NCI-H1417 (cell line): ENCODE measurements at places on chromosomes 4 and X.

- DNase-seq, result no peak
Measured at GRCh38 chrX:18575744-18576143, 96.2 kb downstream of the RS1 start.

DNA sequence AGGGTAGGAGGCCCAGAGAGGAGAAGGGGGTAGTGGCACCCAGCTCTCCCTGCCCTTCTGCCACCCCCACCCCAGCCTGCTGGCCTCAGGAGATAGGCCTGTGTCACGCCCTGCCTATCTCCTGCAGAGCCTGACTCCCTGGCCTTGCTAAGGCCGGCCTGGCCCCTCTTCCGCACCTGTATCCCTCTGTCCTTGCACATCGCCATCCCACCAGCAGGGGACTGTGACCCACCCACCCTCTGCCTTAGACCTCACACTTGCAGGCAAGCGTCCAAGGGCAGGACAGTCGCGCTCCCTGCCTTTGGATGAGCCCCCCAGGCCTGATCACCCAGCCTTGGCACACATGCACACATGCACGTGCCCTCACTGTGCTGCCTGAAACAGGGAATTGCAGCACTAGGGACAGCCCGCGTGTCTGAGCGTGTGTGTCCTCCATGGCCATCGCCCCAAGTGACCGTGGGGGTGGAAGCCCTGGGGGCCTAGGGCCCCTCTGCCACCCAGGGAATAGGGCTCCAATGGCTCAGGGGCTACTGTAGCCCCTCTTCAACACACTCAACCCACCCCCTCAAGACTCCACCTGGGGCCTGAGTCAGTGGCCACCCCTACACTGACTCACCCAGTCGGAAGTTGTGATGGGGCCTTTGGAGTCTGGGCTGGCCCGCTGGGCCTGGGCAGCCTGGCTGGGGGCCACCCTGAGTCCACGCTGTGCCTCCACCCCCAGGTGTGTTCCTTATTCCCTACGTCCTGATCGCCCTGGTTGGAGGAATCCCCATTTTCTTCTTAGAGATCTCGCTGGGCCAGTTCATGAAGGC is 2.1 kb downstream of the SLC6A8 start:
- DNase-seq, result no peak

DNA sequence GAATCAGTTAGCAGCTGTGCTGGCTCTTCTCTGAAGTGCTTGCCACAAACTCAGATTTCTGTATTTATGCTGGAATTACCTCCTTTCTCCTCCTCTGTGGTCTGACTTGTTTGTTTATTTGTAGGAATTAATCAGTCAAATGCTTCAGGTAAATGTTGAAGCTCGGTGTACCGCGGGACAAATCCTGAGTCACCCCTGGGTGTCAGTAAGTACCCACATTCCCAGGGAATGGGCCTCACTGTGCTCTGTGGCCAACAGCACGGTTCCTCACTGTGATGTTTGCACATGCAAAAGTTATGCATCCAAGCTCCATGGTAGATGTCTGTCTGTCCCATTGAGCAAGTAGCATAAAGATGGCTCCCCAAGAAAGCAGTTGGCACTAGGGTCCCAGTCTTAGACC is 169.9 kb downstream of the DCLK2 start:
- peak; percentile 1 for DNase-seq

DNA sequence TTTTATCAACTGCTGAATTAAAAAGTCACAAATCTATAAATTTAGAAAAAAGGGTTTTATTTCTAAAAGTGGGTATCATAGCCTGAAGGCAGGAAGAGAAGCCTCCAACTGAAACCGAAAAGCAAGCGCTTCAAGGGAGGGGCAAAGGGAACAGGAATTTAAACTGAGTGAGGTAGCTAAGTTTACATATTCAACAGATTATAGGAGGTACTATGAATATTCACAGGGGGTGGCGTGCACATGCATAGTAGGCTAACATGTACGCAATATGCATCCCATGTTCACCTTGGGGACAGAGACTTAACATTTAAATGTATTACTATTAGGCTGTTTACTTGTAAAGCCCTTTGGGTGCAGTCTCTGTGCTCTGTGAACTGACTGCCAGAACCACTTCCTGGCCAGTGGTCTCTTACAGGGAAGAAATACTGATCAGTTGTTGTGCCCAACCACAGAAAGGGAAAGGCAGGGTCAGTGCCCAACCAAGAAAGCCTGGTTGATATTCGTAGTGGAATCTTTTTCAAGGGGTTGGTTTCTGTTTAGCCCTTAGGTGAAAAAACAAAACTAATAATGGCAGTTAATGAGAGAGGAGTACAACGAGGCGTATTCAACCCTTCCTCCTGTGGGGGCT is 168.7 kb upstream of the GALNTL6 start:
- DNase-seq, result no peak

GRCh38 chrX:119069128-119069527 is 3.7 kb upstream of the CT47C1 start:
- DNase-seq, result no peak

- DNase-seq, result no peak
Measured at GRCh38 chr4:133513901-133514300, 364.8 kb downstream of the PCDH10 start.

- peak; percentile 10 for DNase-seq
Measured at GRCh38 chr4:84862064-84862463, 104.4 kb downstream of the WDFY3 start.

- no peak for DNase-seq
Measured at GRCh38 chrX:149145845-149146285, 359.2 kb downstream of the IDS start.

- no peak for DNase-seq
Measured at GRCh38 chrX:110584083-110584482, 211.5 kb downstream of the CHRDL1 start.

DNA sequence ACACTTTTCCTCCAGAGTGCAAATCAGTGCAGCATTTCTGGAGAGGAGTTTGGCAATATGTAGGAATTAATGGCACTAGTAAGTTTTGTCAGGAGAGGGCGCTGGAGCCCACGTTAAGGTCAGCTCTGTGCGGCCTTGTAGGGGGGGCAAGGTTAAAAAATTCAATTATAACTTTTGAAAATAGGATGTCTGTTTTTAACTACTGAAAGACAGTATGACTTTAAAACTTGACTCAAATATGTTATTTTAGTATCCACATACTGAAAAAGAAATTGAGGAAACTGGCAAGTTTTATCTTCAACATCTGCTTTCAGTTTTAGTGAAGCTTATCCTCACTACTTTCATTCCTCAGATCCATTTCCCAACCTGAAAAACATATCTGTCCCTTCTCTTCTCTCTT is 30.9 kb upstream of the HSD17B13 start:
- peak; percentile 16 for DNase-seq

DNA sequence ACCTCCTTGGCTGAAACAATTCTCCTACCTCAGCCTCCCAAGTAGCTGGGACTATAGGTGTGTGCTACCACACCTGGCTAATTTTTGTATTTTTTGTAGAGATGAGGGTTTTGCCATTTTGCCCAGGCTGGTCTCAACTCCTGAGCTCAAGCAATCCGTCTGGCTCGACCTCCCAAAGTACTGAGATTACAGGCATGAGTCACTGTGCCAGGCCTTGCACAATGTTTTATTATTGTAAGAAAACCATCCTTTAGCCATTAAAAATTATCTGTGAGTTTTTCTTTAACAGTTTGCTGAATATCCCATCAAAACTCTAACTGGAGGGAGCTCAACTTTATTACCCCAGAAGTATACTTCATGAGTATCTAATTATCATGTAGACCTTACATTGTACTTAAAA is 900.3 kb downstream of the PCDH7 start:
- no peak for DNase-seq

- peak; percentile 56 for DNase-seq
Measured at GRCh38 chrX:110675886-110676285, 119.7 kb downstream of the CHRDL1 start.

- DNase-seq, result no peak
Measured at GRCh38 chr4:54482529-54483200, 175.1 kb upstream of the KIT start.

GRCh38 chr4:110533940-110534339 is 58.0 kb downstream of the ENPEP start:
- DNase-seq, result no peak

DNA sequence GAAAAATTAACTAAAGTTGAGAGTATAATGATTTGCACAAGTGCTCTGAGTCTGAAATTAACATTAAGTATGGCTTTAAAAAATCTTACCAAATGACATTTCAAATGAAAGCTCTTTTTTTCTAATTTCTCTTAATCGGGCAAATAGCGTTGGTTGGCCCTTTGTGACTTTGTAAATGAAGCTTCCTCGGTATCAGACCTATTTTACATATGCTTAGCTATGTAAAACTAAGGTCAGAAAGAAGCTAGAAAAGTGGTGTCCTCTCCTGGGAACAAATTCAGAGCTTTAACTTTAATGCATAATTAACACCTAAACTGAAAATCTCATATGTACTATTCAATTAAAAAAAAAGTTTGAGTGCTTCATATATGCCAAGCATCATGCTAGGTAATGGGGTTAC is 62.7 kb downstream of the N4BP2 start:
- DNase-seq, result no peak

GRCh38 chr4:54695337-54695736 is 37.6 kb downstream of the KIT start:
- no peak for DNase-seq

GRCh38 chrX:41824551-41824950 is 98.8 kb downstream of the CASK start:
- no peak for DNase-seq

DNA sequence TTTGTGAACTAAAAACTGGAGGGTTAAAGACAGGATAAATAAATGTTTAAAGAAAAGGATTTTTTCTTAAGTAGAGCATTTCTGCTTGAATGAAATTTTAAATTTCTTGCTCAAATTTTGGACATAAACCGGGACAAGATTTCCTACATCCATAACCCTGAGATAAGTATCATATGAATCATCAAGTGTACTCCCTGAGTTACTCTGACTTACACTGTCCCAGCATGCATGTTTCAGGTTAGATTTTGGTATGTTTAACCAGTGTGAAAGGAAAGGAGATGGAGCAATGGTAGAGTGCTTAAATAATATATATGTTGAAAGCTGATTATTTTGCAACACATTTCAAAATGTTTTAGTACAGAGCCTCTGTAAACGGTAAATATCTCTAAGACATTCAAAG is 175.2 kb downstream of the ADGRL3 start:
- DNase-seq, result no peak

DNA sequence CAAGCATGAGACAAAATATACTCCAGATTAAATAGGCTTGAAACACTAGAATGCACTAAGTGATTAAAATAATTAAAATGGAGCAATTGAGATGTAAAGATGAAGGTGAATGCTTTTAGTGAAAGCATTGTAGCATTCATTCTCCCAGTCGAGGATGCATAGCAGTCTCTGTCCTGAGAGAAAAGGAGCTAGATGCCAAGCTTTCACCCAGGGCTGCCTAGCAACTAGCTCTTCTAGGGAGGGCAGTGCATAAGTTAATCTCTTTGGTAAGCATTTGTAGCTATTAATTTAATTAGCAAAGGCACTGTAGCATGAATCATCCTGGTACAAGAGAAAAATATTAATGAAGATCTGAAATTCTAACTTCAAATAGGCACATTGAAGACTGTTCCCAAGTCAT is 1014.8 kb downstream of the C4orf33 start:
- no peak for DNase-seq

DNA sequence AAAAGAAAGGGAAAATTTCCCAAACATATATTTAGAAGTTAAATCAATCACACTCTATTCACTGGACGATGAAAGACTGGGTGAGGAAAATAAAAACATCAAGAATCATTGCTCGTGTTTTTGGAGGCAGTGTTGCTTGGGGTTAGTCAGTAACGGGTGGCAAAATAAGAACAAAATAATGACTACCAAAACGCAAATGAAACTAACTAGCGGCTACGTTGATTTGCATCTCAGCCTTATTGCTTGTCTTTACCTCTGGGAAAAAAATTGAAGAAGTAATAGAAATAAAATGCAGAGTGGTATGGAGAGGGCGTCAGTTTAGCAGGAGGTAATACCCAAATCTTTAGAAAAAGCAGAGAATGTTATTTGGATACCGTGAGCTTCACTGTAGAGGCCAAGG is 86.4 kb upstream of the SORBS2 start:
- DNase-seq, result no peak

DNA sequence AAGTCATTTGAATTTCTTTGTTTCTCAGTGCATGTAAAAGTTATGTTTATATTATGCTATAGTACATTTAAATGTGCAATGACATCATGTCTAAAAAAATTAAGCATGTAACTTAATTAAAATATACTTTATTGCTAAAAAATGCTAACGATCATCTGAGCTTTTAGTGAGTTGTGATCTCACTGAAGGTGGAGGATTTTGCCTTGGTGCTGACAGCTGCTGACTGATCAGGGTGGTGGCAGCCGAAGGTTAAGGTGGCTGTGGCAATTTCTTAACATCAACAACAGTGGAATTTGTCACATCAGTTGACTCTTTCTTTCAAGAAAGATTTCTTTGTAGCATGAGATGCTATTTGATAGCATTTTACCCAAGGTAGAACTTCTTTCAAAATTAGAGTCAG is 6.6 kb downstream of the ANAPC4 start:
- DNase-seq, result no peak

DNA sequence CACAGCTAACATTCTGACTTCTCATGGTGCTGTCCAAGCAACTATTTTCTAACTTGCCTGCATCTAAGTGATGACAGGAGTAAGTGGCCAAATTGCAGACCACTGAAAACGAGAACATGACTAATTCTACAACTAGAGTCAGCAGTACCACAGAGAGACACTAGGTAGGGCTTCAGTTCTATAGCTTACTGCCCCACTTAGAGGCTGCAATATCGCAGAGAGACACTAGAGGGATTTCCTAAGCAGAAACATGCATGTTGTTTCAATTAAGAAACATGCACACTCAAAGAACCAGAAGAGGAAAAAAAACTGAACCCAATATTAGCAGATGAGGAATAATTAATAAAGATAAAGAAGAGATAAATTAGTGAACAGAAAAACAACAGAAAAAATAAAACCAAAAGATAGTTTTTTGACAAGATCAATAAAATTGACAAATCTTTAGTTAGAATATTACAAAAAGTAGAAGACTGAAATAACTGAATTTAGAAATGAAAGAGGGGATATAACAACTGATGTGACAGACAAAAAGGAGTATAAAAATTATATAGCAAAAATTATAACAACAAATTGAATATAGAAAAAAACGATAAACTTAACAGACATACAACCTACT is 100.8 kb downstream of the SPIN4 start:
- DNase-seq, result no peak

GRCh38 chr4:3245676-3246075 is 3.3 kb upstream of the MSANTD1 start:
- no peak for DNase-seq

DNA sequence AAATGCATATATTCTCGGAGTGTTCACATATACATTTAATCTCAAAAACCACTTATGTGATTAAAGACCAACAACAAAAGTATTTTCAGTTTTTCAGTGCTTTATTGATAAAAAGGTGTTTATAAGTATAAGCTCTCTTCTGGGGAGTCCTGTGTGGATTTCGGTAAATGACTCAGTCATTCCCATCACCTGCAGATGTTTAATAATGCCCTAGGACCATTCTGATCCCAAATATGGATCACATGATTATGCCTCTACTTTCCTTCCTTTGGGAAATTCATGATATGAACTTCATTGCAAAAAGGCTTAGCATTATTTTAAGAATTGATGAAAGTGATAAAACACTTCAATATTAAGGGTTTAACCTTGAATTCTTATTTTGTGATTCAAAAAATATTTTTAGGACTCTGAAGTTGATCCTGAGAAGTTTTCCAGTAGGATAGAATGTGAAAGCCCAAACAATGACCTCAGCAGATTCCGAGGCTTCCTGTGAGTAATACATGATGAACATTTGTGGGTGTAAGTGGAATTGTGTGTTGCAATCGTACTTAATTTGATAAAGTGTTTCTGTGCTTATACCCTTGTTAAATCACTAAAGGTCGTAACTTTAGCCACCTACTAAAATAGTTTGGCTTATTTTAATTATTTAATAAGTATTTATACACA is 40.2 kb downstream of the ATP10D start:
- no peak for DNase-seq
